ENCODE measurements at places on chromosomes 2 and 18.

- DNase-seq = peak; percentile 12
These were observed 108.7 kb downstream of the DPP10 start for GRCh38 chr2:114550895-114551793.

DNA sequence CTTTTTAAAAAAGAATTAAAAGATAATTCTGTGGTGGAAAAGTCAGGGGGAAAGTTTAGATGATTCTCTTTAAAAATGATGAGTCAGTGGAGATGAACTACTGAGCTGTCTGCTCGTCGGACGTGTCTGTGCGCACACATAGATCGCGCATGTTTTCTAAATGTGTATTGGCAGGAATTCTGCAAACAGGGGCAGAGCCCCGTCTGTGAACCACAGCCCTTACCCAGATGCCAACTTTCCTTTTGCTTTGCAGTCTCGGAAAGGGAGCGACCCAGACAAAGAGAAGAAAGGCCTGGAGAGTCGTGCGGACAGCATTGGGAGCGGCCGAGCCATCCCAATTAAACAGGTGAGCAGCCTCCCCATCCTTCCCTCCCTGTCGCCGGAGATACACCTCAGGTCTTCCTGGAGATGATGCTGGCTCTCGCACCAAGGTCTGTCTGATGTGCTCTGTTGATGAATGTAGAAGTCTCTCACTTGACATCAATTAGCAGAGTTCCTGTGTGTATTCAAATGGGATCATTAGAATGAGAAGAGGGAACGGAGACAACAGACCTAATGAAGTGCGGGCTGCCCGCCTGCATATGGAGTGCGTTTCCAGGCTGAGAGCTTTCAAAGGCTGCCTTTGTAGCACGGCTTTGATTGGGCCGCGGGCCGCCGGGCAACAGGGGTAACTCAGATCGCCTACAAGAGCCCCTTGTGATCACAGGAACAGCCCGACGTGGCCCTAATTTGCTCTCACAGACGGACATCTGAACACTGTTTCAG is 313.3 kb downstream of the AGAP1 start:
- no peak for DNase-seq

DNA sequence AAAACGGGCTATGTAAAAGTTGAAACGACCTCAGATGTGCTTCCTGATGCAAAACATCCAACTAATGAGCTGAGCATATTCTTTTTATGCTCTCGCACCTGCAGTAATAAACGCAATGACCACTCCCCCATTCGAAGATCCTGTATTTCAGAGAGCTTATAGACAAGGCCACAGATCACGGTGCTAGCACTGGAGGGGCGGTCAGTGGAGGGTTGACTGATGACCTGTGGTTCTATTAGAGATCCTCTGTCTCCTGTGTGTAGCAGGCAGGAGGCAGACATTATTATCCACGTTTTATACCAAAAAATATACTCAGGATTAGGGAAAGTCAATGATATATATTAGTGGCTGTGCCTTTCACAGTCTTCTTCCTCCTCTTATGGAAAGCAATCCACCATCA is 457.0 kb downstream of the CNTNAP5 start:
- DNase-seq = no peak

GRCh38 chr18:63119647-63120046 is 199.9 kb downstream of the BCL2 start:
- peak; percentile 30 for DNase-seq

DNA sequence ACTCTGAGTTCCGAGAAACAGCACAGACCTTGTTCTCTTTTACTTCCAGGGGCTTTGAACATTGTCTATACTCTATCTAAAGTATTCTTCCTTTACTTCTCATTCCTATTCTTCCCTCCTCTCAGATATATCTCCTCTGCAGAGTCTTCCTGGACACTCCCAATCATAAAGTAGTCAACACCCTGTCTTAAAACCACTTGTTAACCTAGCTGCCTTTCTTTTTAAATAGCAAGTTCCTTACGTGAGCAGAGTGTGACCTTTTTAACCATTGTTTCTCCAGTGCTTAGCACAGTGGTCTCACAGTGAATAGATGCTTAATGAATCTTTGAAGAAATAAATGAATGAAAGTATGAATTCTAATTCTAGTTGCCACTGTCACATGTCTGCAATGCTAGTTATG is 47.4 kb downstream of the PTRHD1 start:
- no peak for DNase-seq

DNA sequence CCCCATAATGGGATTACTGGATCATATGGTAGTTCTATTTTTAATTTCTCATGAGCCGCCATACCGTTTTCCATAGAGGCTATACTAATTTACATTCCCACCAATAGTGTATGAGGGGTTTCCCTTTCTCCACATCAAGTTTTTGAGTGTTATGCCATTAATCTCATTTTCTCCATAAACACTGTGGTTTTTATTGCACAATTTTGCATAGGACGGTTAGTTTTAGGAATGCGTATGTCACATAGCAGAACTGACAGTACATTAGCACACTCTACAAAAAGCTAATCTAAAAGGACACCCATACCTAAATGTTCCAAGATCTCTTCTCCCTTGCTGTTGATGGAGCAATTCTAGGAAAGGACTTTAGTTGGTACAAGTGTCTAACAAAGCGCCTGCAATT is 32.5 kb downstream of the DARS1 start:
- no peak for DNase-seq

GRCh38 chr2:167890739-167891138 is 356.7 kb downstream of the STK39 start:
- no peak for DNase-seq

- DNase-seq = no peak
These were observed 14.2 kb downstream of the ESPNL start for GRCh38 chr2:238114331-238114841.

GRCh38 chr2:170106102-170106840 is 71.7 kb upstream of the MYO3B start:
- no peak for DNase-seq

DNA sequence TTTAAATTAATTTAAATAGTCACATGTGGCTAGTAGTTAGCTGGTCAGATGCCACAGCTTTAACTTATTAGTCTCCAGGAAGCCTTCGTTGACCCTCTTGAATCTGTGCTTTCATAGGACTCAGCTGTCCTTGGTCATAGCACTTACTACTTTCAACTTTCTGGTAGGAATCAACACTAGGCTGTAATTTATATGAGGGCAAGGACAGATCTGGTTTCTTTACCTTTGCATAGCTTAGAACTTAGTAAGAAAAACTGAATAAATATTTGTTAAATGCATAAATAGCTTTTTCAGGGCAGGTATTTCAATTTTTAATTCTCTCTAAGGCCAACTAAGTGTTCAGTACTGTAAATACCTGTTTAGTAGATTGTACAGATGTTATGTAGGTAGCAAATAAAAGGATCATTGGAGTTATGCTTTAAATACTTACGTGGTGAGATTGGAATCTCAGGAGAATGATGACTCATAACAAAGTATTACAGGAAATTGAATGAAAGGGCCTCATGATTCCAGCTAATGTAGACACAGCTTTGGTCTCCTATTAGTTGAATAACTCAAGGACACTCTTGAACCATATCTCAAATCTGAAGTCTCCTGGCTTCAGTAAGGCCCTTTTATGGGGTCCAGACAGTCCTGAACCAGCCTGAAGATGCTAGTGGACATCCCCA is 2.6 kb downstream of the CLIP4 start:
- DNase-seq = no peak

DNA sequence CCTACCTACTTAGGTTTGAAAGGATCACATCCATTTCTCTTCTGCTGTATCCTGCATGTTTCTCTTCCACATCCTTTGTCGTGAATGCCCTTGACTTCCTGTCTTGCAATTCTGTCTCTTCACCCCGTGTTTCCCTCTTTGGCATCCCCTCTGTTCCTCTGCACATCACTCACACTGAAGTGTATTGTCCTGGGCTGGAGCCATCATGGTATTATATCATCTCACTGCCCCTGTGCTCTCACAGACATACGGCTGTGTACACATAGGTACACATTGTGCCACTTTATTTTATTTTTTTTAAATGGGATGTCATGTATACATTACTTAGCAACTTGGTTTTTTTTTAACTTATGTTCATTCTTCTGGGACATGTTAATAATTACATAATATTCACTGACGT is 291.6 kb downstream of the ALPK2 start:
- no peak for DNase-seq

GRCh38 chr2:16653799-16654198 is 11.8 kb downstream of the CYRIA start:
- no peak for DNase-seq

GRCh38 chr18:13568443-13569392 is 157.6 kb downstream of the FAM210A start:
- no peak for DNase-seq

- DNase-seq = no peak
These were observed 167.2 kb downstream of the NUP35 start for GRCh38 chr2:183291436-183291835.

DNA sequence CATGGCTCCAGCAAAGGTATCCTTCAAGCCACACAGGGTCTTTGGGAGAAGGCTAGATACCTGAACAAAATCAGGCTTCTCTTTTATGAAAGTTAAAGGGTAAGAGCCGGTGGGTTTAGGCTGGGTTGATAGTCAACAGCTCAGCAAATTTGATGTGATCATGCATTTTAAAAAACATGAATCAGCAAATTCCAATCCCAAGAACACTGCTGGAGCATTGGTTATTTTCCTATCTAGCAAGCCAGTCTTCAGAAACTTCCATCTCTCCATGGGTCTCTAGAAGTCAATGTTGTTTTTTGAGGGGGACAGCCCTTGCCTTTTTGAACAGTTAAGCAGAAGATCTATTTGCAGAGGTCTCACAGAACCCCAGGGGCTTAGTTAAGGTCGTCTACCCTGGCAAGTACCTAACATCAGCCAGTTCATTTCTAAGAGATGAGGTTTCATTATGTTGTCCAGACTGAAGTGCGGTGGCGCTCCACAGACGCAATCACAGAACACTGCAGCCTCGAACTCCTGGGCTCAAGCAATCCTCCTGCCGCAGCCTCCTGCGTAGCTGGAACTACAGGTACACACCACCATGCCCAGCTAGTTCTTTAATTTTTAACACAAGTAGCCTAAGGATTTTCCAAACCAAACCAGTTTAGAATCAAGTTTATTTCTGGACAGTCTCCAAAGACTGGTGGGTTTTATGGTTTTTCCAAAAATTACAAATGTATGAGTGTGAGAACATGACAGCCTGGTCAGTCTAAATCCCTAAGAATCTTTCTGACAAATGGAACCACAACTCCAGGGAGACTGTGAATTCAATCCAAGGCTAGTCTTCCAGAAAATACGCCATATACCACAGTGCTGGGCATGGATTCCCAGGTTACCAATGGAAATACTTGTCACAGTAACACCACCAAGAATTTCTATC is 4.1 kb upstream of the ZCCHC2 start:
- no peak for DNase-seq

DNA sequence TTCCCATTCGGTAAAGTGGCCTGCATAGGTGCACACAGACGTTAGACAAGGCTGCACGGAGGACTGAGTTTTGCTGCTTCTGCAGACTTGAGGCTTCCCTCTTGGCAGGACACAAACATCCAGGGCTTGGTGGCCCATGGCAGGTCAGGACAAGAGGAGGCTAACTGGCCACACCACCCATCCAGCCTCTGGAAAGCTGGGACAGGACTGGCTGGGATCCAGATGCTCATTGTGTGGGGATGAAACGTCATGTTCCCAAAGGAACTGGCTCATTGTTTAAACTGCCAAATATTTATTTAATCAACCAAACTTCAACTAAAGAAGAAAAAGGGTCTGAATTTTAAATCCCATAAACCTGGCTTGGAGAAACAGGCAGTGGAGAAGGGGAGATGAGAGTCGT is 239.1 kb upstream of the EPAS1 start:
- no peak for DNase-seq

GRCh38 chr18:59514203-59514602 is 155.1 kb upstream of the LMAN1 start:
- no peak for DNase-seq

GRCh38 chr2:240023792-240024191 is 1.4 kb downstream of the NDUFA10 start:
- no peak for DNase-seq

GRCh38 chr2:29834036-29834540 is 87.3 kb downstream of the ALK start:
- no peak for DNase-seq
